ENCODE measurements at places on chromosomes 7 and 10.

DNA sequence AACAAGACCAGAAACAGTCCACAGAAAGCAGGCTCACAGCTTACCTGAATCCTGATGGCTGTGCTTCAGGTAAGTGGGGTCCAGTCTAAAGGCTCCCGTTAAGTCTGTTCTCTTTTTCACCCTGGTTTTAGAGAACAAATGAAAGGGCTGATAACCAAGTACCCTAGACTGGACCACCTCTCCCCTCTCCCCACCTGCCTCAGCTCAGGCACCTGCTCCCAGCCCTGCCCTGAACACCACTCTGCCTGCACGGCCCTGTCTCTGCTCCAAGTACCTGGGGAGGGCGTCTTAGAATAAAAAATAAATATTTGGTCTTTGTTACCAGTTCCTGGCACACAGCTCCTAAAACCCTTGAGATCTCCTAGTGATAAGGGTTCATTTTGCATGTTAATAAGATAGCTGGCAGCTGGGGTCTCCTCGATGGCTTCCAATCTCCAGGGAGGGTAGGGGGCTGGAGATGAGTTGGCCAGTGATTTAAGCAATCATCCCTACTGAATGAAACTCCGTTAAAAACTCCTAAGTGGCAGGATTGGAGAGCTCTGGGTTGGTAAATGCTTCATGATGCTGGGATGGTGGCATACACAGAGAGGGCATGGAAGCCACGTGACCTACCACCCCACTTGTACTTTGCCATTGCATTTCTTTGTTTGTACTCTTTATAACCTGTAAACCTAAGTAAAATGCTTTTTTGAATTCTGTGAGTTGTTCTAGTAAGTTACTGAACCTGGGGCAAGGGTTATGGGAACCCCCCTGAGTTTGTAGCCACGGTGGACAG lies 29.8 kb upstream of the FIGNL1 start:
- no peak for DNase-seq

DNA sequence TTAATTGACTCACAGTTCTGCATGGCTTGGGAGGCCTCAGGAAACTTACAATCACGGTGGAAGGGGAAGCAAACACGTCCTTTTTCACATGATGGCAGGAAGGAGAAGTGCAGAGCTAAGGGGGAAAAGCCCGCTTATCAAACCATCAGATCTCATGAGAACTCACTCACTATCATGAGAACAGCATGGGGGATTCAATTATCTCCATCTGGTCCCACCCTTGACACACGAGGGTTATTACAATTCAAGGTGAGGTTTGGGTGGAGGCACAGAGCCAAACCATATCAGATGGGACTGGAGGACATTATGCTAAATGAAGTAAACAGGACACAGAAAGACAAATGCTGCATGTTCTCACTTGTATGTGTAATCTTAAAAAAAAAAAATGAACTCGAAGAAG lies 141.4 kb upstream of the HABP2 start:
- no peak for DNase-seq

DNA sequence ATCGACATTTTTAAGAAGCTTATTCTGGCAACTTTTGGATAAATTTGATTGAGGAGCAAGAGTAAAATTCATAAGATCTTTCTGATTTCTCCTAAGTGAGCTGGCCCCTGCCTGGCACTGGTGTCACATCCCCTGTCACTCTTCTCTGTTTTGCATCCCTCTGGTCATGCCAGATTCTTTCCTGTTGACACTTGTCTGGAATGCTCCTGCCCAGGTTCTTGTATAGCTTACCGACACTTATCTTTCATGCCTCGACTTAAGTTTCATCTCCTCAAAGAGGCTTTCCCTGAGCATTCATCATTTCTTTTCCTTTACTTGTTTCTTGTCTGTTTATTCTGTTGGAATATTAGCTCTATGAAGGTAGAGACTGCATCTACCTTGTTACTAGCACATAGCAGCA lies 22.2 kb upstream of the AASS start:
- DNase-seq, result no peak

DNA sequence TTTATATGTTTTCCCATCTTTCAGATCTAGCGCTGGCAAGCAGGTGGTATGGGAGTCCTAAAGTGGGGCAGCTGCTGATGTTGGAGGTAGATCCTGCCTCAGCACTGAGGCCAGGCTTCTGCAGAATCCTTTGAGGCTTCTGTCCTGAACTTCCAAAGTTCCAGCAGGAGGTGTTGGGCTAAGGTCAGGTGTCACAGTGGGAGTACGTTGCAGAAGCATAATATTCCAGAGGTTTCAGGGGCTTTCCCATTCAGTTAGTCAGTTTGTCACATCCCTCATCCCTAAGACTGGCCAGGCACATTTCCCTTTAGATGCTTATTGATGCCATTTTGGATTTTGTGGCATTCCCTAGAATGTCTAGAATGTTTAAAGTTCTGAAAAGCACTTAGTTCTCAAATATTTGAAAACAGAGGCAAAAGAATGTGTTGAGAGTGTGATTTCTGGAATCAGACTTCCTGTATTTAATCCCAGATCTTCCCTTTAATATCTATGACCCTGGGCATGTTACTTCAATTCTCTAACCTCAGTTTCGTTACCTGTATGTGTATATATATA lies 319.1 kb upstream of the PHYHIPL start:
- DNase-seq, result no peak

GRCh38 chr10:16470747-16471146 lies 33.9 kb downstream of the PTER start:
- no peak for DNase-seq

- no peak for DNase-seq
Measured at GRCh38 chr7:144786522-144786921, 49.3 kb downstream of the TPK1 start.

Data from right kidney (tissue), 9 donors.